ENCODE measurements at places on chromosomes 2 and 18. TPM values are rescaled to one million over a fixed set of nuclear protein-coding genes. Genes with fewer than 3 reads are reported as not detected.
A peak's percentile ranks its signal among the peaks of the same experiment; 100 is the strongest.

The CAPG gene
- 20.9 TPM for total RNA-seq

The PCARE gene
- not detected for total RNA-seq

The CTIF gene
- 46.6 TPM for total RNA-seq

The BCL2L11 gene
- total RNA-seq = 30.0 TPM

The MALT1 gene
- 17.4 TPM for total RNA-seq

The TBR1 gene
- total RNA-seq = not detected

The SOWAHC gene
- 21.4 TPM for total RNA-seq

The TRIM43B gene
- not detected for total RNA-seq

The CNRIP1 gene
- total RNA-seq = 22.5 TPM

The APOB gene
- total RNA-seq = 0.16 TPM

The ERFE gene
- total RNA-seq = 0.49 TPM

The GAREM2 gene
- 4.4 TPM for total RNA-seq

The PLA2R1 gene
- 12.2 TPM for total RNA-seq

The FKBP1B gene
- total RNA-seq = 7.8 TPM

The FHOD3 gene
- total RNA-seq = 24.9 TPM

The ALPG gene
- total RNA-seq = not detected

The NPHP1 gene
- total RNA-seq = 11.1 TPM

The SCYGR4 gene
- total RNA-seq = not detected

The ARHGAP28 gene
- 13.2 TPM for total RNA-seq

- DNase-seq = peak; percentile 55
Measured at GRCh38 chr2:1503471-1504310, 90.4 kb downstream of the TPO start.

- DNase-seq = no peak
Measured at GRCh38 chr2:25365241-25365640, 23.5 kb upstream of the DNMT3A start.

DNA sequence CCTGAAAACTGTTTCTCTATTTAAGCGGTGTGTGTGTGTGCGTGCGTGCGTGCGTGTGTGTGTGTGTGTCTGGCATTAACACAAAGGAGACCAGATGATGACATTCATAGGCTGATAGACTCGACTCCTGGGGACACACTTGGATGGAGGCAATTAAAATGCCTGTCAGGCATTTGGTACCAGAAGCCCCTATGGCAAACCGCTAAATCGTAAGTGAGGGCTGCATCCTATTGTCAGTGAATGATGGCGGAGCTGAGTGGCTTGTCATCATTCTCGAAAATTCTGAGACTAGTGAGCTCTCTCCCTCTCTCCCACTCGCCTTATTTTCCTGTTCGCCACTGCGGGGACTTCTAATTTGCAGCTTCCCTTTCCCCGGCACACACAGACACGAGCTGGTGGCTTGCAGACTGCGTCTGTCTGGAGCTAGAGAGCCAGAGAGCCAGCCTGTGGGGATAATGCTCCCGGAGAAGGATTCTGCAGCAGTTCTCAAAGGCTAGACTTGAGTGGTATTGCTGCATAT lies 155.4 kb downstream of the MAP2 start:
- no peak for DNase-seq

GRCh38 chr2:69493268-69493667 lies 56.0 kb upstream of the NFU1 start:
- DNase-seq = no peak

GRCh38 chr18:49851624-49852023 lies 38.3 kb upstream of the ACAA2 start:
- no peak for DNase-seq

GRCh38 chr2:11920993-11921583 lies 174.7 kb downstream of the LPIN1 start:
- DNase-seq = no peak

DNA sequence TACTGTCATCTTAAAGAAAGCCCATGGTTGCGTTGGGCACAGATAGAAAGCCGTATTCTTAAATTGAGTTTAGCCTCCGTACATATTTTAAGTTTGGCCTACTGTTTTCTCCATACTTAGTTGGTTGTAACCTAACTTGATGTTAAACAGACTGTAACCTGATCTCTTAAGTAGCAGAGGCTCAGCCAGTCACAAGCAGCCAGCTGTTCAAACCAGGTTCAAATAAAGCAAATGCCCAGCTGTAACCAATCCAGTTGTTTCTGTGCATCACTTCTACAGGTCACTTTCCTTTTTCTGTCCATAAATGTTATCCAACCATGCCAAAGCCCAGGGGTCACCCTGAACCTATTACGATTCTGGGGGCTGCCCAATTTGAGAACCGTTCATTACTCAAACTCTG lies 10.0 kb upstream of the THADA start:
- DNase-seq = no peak

GRCh38 chr2:22600999-22601398 lies 784.0 kb upstream of the KLHL29 start:
- no peak for DNase-seq

- no peak for DNase-seq
Measured at GRCh38 chr18:58024139-58024538, 19.9 kb upstream of the NEDD4L start.

GRCh38 chr18:54717673-54718407 lies 110.4 kb upstream of the RAB27B start:
- no peak for DNase-seq

GRCh38 chr2:103788389-103788788 lies 1026.6 kb downstream of the TMEM182 start:
- DNase-seq = no peak

DNA sequence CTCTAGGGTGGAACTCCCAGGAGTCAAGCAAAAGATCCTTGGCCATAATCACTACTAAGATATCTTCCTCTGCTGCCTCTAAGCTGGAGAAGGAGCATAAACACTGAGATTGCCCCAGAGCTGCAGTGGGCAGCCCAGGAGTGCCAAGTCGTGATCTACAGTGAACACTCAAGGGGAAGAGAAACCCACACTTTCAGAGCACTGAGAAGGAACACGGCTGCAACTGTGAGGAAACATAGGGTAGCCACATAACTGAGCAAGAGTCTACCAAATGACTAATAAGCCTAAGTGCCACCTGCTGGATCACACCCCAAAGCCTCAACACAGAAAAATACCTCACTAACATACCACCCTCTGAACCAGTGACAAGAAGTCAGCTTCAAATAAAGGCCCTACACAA lies 79.6 kb upstream of the RAB12 start:
- no peak for DNase-seq

DNA sequence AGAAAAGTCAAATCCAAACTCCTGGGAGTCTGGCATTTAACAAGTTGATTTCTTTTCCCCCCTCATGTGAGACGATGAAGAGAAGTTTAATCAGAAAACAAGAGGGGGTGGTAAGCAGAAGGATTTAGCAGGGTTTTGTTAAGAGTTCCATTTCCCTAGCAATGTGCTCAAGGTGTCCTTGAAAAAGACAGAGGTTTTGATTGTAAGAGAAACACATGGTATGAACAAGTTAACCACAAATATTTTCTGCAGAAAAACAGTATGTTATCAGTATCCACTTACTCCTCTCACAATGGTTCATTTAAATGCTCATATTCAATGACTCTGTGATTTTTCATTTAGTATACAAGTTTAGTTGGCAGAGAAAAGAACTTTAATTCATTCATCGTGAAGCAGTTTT lies 26.8 kb downstream of the LAMA1 start:
- DNase-seq = no peak

DNA sequence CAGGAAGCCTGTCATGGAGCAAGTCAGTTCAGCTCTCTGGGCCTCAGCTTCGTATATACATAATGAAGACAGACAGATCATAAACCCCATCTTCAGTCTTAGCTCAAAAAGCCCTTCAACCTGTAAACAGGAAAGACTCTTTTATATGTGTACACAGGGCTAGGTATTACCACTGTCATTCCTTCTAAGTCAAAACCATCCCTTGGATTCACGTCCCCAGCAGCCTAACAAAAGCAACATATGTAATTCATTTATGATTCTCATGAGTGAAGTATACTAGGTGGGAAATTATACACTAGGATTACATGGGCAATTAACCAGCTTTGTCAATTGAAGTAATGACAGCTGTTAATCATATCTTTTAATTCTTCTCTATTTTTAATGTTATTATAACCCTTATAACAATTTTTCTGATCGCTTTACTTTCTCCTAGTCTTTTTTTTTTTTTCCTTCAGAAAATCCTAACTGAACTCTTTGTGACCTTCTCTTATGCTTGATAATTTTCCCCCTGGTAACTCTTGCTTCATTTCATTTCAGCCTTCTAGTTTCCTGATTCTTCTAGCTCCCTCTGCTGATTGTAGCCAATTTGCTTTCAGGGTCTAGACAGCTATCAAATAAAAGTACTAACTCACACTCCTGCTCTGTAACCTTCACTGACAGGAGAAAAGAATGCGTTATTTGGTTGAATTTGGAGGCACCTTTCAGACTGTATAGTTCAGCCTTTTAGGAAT lies 99.7 kb downstream of the RBM43 start:
- no peak for DNase-seq

GRCh38 chr2:14944562-14945346 lies 312.2 kb downstream of the LRATD1 start:
- DNase-seq = no peak

- DNase-seq = no peak
Measured at GRCh38 chr2:47078541-47079482, 76.3 kb downstream of the STPG4 start.

DNA sequence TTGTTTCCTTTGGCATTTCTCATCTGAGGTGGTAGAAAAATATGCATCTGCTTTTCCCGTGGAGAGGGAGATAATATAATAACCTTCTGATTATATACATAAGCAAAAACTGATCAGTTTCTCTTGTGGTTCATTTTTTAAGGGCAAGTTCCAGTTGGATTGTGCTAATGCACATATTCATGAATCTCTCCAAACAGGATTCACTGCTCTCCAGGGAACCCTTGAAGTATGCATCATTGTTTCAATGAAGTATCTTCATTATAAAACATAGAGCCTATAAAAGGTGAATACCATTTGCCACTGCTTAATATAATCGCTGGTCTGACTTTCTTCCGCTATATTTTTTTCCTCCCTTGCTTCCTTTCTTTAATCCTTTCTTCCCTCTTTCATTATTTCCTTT lies 384.7 kb downstream of the FIGN start:
- no peak for DNase-seq

DNA sequence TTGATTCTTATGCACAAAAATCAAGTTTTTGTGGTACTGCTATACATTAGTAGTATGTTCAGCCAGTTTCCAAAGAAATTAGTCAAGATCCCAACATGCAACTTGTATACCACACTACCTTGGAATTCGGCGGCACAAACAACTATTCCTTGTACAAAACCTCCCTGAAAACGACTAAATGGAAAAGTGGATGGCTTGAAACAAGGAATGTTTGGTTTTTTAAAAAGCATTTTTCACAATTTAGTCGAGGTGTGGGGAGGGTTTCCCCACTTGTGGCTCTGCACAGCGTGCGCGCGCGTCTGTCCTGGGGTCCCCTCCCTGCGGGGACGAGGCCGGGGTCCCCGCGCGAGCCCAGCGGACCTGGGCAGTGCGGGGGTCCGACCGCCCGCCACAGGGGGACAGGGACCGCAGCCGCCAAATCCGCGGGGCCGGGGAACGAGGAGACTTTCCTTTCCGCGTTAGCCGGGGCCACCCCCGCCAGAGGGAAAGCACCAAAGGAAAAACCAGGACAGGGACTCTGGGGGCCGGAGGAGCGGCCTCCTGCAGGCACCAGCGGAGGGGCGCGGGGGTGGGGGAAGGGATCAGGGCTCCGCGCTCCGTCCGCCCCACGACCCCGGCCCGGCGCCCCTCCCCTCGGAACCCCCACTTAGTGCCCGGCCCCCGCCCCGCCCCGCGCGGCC lies 534 bp upstream of the SOCS6 start:
- DNase-seq = peak; percentile 78

GRCh38 chr18:55376387-55376786 lies 211.6 kb downstream of the TCF4 start:
- DNase-seq = no peak

Measured in sigmoid colon (tissue), 7 donors.